ENCODE measurements at places on chromosomes 6 and 20.

GRCh38 chr6:88810089-88810488, 153.3 kb downstream of the RNGTT start:
- DNase-seq = no peak

DNA sequence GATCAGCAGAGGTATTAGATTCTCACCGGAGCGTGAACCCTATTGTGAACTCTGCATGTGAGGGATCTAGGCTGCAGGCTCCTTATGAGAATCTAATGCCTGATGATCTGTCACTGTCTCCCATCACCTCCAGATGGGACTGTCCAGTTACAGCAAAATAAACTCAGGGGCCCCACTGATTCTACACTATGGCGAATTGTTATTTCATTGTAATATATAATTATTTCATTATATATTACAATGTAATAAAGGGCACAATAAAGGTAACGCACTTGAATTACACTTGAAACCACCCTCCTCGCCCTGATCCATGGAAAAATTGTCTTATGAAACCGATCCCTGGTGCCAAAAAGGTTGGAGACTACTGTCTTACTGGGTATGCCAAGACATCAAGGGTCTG, 18.6 kb downstream of the PRKN start:
- no peak for DNase-seq

DNA sequence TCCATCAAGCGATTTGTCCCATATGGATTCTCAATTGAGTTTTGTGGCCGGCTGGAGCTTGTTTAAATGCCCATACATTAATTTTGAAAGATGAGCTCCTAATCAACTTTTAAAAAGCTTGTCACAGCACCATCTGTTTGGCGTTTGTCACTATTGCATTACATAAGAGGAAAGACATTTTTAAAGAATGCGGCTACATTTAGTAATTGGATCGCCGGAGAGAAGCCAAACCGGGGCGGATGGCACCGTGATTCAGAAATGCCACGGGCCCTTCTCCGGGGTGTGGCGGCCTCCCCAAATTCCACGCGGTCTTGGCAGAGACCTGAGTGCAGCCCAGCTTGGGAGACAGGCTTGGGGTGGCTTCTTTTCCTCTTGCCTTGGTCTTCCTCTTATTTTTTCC, 67.7 kb upstream of the ZNFX1 start:
- no peak for DNase-seq

- no peak for DNase-seq
Observed at GRCh38 chr6:7144872-7145584, 37.3 kb downstream of the RREB1 start.

GRCh38 chr6:46421939-46422338, 69.3 kb downstream of the RCAN2 start:
- no peak for DNase-seq

- DNase-seq = peak; percentile 15
Observed at GRCh38 chr6:112150363-112150762, 63.0 kb downstream of the FAM229B start.

DNA sequence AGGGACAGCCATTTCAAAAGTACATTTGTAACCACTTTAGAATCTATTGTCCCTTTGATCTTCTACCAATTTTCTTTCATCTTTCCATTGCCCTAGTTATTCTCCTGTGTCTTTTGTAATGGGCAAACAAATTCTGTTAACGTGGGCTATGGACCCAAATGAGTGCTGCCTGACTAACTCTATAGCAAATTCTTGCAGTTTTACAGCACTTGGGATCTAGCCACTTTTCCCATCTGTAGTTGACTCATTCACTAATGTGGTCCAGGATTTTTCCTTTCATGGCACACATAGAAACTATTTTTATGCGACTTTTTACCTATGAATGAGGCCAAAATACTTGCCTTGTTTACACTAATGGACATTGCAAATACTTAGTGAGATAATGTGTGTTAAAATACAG, 52.0 kb downstream of the GRIK2 start:
- DNase-seq = no peak

GRCh38 chr20:32670773-32671455, 2.8 kb downstream of the C20orf203 start:
- DNase-seq = no peak

- no peak for DNase-seq
Observed at GRCh38 chr20:57701651-57702050, 8.2 kb downstream of the PMEPA1 start.

- no peak for DNase-seq
Observed at GRCh38 chr6:167481307-167481926, 156.5 kb downstream of the TTLL2 start.

DNA sequence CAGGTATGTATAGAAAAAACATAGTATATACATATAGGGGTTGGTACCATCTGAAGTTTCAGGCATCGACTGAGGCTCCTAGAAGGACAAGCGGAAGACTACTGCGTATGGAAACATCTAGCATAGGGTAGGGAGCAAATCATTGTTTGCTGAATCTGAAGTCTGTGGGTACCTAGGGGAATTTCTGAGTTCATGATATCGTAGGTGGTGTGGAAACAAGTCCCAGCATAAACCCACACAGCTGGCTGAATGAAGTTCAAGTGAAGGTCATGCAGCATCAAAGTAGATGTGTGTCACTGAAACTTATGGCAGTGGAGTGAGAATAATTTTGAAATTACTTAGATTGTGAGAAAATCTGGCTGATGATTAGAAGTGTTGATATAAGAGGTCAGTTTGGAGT, 39.4 kb downstream of the MAP7 start:
- peak; percentile 43 for DNase-seq

GRCh38 chr6:45816674-45817297, 198.9 kb downstream of the CLIC5 start:
- DNase-seq = no peak

- no peak for DNase-seq
Observed at GRCh38 chr6:39409889-39410288, 87.4 kb upstream of the KCNK16 start.

GRCh38 chr20:8331740-8332412, 199.8 kb downstream of the PLCB1 start:
- no peak for DNase-seq

GRCh38 chr20:11919581-11919980, 1.9 kb downstream of the BTBD3 start:
- DNase-seq = no peak

- DNase-seq = no peak
Observed at GRCh38 chr6:28134716-28135115, 7.0 kb upstream of the ZKSCAN8 start.

DNA sequence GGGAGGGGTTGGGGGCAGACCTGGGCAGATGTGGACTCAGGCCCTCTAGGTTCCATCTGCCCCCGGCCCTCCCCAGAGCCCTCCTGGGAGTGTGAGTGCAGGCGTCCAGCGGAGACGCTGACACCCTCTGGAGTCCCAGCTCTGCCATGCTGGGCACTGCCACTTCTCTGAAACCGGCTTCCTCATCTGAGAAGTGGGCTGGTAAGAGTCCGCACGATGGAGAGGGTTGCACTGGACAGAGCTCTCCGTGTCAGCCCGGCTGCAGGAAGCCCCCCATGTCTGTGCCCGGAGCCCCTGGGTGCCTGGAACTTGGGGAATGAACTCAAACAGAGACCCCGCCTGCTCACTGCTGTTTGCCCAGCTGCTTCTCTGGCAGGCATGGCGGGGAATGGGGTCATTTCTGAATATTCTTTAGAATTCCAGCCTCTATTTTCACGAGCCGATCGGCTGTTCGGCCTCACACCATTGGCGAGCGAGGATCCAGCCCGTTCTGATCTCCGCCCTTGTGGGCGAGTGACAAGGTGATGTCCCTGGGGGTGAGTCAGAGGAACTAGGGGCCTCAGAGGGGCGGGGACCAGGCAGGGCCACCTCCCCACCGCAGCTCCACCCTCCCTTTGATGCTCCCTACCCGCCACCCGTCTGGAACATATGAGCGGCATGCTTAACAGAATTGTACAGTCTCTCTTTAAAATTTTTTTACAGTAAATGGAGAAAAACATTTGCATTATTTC, 47.8 kb upstream of the GATA5 start:
- DNase-seq = peak; percentile 89

- DNase-seq = no peak
Observed at GRCh38 chr20:50272030-50272723, 81.5 kb downstream of the CEBPB start.

- DNase-seq = no peak
Observed at GRCh38 chr20:60691966-60692615, 560.0 kb upstream of the CDH4 start.

GRCh38 chr6:113049190-113049589, 702.1 kb downstream of the RFPL4B start:
- no peak for DNase-seq

- no peak for DNase-seq
Observed at GRCh38 chr6:150713487-150713886, 113.8 kb downstream of the PLEKHG1 start.

GRCh38 chr20:61845233-61845671, 220.4 kb downstream of the TAF4 start:
- DNase-seq = no peak

GRCh38 chr6:39951716-39952115, 17.5 kb upstream of the MOCS1 start:
- DNase-seq = no peak

- DNase-seq = peak; percentile 59
Observed at GRCh38 chr6:142819603-142820337, 125.2 kb downstream of the HIVEP2 start.

DNA sequence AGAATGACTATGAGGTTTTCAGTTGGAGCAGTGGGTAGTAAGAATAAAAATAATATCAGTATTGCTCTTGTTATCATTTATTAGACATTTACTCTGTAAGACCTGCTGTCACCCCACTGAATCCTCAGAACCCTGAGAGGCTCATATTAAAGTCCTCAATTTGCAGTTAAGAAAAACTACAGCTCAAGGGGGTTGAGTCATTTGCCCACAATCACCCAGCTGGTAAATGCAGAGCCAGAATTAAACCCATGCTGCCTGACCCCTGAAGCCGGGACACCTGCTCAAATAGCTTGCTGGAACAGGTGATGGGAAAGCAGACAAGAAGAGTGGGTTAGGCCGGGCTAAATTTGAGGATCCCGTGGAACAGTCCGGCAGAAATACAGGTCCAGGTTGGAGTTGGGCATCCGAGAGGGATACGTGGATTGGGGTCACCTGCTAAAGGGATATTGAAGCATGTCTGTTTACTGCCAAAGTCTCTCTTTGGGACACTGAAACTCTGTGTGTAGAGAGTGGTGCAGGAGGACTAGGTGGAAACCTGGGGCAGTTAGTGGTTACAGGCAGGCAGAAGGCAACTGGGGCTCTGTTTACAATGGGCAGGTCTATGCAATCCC, 344.1 kb downstream of the CDC5L start:
- DNase-seq = no peak

DNA sequence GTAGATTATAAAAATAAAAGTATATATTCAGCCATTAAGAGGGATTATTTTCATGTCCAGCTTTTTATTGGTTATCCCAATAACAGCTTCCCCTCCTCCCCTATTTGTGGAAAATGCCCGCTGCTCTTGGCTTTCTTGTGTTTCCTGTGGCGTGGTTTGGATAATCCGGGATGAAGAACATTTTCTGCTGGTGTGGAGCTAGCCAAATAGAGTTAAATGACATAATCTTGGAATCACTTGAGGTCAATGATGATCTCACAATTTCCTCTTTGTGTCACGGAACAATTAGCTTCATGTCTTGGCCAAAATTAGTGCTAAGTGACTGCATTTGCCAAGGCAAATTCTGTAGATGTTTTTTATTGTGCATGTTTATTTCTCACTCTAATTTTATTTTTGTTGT, 394.0 kb downstream of the LAMA2 start:
- DNase-seq = no peak

DNA sequence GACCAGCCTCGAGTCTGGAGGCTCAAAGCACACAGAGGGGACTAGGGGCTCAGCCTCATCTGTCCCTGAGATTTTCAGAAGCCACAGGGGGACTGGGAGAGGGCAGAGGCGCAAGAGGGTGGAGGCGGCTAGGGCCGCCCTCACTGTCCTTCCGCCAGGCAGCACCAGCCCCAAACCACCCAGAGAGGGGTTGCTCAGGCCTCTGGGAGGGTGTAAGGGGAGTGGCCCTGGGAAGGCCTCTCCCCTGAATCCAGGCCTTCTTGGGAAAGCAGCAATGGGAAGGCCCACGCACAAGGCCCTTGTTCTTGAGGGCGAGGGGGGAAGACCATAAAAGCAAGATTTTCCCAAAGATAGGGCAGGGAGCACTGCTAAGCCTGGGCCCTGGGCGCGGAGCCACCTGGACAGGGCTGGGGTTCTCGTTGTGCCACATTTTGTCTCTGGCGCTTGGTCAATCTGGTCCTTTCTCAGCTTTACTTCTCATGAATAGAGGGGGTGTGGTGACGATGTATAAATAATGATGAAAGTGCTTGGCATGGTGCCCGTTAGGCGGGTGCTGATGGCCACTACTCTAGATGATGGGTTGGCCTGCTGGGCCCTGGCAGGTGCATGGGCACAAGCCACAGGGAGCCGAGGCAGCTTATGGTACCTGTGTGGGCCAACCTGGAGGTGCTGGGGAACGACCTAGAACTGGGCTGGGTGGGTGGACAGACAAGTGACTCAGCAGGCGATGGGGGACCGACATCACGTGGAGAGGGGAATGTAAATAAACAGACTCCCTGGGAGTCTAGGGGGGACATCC, 4.8 kb downstream of the SAMD10 start:
- DNase-seq = no peak

GRCh38 chr20:3651204-3651962, 11.8 kb downstream of the GFRA4 start:
- DNase-seq = no peak

- DNase-seq = no peak
Observed at GRCh38 chr20:14148042-14148441, 152.7 kb downstream of the MACROD2 start.

GRCh38 chr6:100774681-100775080, 106.4 kb downstream of the ASCC3 start:
- no peak for DNase-seq

DNA sequence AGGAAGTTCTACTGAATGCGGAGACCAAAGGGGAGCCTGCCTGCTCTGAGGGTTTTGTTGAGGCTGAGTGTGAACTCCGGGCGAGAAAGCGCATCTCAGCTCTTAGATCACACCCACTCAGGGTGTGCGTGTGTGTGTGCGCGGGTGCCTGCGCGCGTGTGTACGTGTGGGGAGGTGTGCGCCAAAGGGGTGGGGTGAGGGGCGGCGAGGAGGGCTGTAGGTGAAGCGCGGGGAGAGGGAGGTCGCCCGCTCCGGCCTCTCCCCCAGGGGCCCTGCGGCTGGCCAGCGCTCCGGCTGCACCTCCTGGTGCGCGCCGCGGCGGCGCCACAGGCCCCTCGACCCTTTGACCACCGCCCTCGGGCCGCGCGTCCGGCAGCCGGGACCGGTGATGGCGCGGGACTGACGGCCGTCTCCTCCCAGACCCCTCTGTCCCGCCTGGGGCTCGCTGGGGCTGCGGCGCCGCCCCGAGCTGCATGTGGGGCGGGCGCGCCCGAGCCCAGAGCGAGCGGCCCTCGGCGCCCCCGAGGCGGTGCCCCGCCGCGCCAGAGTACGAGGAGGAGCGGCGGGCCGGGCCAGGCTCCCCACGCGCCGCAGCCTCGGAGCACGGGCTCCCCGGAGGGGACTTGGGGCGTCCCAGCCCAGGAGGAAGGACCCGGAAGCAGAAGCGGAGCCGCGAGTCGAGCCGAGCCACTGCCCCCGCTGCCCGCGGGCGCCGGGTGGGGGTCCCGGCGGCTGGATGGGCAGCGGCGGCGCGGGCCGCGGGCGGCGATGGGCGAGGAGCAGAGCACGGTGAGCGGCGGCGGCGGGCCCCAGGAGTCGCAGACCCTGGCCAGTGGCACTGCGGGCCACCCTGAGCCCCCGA, at the start of gene RNF217:
Gene RNF217, plus strand, starts transcription at position 661 of the 862 bp plus-strand sequence. Its CDS starts 108 bp downstream, at position 769.
- DNase-seq = peak; percentile 28

- DNase-seq = no peak
Observed at GRCh38 chr20:24501764-24502556, 32.5 kb downstream of the SYNDIG1 start.

- peak; percentile 5 for DNase-seq
Observed at GRCh38 chr6:88629838-88630494, 333.5 kb downstream of the RNGTT start.

- no peak for DNase-seq
Observed at GRCh38 chr6:134312038-134312660, 5.8 kb downstream of the SGK1 start.
